ENCODE measurements at places on chromosomes 6 and 20.

GRCh38 chr6:52416629-52417151, 3.5 kb upstream of the EFHC1 start:
- no peak for DNase-seq

DNA sequence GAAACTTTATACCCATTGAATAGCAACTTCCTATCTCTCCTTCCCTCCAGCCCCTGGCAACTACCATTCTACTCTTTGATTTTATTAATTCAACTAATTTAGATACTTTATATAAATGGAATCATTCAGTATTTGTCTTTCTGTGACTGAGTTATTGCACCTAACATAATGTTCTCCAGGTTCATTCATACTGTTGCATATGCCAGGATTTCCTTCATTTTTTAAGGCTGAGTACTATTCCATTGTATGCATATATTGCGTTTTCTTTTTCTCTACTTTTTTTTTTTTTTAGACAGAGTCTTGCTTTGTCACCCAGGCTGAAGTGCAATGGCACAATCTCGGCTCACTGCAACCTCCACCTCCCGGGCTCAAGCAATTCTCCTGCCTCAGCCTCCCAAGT, 49.5 kb upstream of the BEND6 start:
- DNase-seq, result no peak

- DNase-seq, result no peak
Measured at GRCh38 chr6:82205930-82206392, 41.6 kb downstream of the IBTK start.

DNA sequence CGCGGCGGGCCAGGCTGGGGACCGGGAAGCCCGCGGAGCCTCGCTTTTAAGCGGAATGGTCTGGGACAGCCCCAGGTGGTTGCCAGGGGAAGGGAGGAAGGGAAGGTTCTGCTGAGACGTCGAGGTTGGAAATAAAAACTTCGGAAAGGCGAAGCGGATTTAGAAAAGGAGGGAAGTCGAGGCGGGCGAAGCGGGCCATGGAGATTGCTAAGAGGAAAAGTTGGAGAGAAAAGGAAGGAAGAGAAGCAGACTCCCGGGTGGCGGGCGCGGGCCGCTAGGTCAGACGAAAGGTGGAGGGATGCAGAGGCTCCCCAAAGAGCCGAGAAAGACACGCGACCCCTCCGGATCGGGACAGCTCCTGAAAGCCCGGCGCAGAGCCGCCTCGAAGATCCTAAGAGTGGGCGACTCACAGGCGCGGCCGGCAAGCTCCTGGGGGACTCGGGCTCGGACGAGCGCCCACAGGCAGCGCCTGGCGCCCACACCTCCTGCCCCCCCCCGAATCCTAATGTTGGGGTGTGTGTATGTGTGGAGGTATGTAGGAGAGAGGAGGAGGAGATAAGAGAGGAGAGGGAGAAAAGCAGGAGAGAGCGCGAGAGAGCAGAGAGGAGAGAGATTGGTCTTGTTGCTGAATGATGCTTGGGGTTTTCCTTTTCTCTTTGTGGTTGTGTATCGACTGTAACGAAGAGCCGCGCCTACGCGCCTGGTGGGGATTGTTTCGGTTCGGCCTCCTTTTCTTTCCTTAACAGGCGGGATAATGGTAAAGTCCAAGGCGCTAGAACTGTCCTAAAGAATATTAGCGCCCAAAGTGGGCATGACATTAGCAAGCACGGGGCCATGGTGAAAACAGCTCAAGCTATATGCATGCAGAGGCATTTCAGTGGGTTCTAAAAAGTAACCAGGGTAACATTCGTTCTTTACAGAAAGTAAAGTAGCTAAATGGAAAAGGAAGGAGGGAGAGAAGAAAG, 1.5 kb downstream of the TFAP2B start:
- DNase-seq, result no peak

- no peak for DNase-seq
Measured at GRCh38 chr6:24778121-24778520, 3.4 kb downstream of the GMNN start.

GRCh38 chr6:76876922-76877553, 586.3 kb downstream of the HTR1B start:
- no peak for DNase-seq

- peak; percentile 47 for DNase-seq
Measured at GRCh38 chr6:27374824-27375612, 13.5 kb upstream of the ZNF391 start.

DNA sequence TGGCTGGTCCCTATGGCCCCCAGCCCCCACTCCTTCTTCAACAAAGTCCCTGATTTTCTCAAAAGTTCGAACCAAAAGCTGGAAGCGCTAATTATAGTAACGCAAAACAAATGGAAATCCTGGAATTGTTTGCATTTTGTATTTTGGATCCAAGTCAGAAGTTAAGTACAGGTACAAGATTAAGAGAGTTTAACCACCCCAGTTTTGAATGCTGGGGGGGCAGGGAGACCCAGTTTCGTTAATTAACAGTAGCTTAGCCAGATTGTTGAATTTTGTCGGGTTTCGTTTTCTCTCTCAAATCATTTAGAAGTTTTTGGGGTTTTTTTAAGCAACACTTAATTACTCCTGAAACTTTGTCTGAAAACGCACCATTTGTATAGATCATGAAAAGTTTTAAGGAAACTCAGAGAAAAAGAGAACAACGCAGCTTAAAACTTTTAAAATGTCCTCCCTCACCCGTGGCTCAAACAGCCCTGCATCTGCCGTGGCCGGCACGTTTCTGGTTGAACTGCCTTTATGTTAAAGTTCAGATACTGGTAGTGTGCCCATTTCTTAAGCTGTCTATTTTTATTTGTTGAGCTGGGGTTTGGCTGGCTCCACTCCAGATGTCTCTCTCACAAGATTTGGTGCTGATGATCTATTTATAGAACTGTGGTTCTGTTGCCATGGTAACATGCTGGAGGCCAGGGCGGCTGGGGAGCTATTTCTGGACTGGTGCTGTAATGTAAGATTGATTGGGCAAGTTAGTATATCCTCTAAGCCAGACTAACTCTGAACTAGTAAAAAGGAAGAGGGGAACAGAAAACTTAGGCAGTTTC, 55.0 kb downstream of the GNAS start:
- peak; percentile 42 for DNase-seq

DNA sequence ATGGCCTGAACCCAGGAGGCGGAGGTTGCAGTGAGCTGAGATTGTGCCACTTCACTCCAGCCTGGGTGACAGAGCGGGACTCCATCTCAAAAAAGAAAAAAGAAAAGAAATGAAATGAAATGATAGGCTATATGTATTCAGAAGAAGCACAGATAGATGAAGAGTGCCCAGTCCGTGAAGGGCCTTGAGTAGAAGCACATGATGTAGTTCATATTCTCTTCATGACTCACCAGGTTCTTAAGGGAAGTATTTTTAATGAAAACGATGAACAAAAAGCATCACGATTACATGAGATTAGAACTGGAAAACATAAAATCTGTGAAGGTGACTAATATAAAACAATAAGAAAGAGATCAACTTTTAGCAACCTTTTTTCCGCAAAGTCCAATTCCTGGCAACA, 29.8 kb downstream of the TPD52L1 start:
- DNase-seq, result no peak

- DNase-seq, result no peak
Measured at GRCh38 chr6:20572288-20572687, 38.0 kb downstream of the CDKAL1 start.

- DNase-seq, result no peak
Measured at GRCh38 chr6:153959276-153959675, 79.8 kb upstream of the OPRM1 start.

GRCh38 chr20:41309817-41310216, 7.7 kb downstream of the ZHX3 start:
- DNase-seq, result no peak

DNA sequence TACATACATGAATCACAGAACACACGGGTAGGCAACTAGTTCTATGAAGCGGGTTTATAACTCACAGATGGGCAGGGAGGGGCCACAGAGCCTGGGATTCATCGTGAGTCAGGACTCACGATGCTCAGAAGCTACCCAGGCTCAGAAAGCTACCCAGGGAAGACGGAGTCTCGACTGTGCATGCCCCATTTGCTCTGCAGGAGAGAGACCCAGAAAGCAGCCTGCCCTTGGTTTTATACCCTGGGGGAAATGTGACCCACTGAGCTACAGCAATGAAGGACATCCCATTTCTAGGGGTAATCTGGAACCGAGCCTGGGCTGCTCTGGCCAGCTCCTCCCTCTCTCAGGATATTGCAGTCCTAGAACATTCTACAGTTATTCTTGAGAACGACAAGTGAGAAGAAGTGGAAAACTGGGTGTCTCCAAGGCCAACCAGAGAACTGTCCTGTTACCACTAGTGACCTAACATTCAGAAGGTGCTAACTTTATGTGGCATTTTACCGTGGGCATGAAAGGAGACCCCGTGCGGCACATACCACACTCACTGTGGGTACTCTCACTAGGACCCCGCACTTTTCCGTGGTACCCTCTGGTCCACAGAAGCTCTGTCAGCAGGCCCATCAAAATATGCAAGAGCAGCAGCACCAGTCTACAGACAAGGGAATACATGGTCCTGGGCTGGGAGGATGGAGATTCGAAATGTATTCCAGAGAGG, 201.9 kb upstream of the PMEPA1 start:
- DNase-seq, result no peak

GRCh38 chr6:157912326-157912725, 69.3 kb upstream of the SYNJ2 start:
- DNase-seq, result no peak

- no peak for DNase-seq
Measured at GRCh38 chr20:37219751-37220668, 40.7 kb upstream of the MROH8 start.

DNA sequence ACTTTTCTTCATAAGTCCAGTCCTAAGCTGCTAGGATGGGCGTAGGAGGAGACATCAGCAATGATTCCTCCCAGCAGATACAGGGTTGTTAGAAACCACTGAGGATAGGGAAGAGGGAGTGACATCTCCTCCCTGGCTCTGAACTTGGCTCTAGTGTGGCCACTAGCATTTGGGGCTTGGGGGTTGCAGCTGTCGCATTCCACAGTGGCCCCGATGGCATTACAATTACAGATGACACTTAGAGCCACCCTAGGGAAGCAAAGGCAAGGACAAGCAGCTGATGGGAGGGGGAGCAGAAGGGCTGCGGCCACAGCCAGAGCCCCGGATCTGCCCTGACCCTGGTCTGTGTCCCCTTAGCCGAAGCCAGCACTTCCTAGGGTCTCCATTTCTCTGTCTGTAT, 9.5 kb upstream of the CDKN1A start:
- DNase-seq, result no peak

- no peak for DNase-seq
Measured at GRCh38 chr6:19643287-19643686, 193.9 kb upstream of the ID4 start.

GRCh38 chr6:158222066-158222465, 53.9 kb downstream of the GTF2H5 start:
- no peak for DNase-seq

GRCh38 chr6:165034271-165034741, 275.1 kb downstream of the C6orf118 start:
- no peak for DNase-seq

GRCh38 chr6:166712286-166713228, 85.5 kb upstream of the RPS6KA2 start:
- no peak for DNase-seq

GRCh38 chr6:5085648-5086293, 630 bp downstream of the PPP1R3G start:
- no peak for DNase-seq

DNA sequence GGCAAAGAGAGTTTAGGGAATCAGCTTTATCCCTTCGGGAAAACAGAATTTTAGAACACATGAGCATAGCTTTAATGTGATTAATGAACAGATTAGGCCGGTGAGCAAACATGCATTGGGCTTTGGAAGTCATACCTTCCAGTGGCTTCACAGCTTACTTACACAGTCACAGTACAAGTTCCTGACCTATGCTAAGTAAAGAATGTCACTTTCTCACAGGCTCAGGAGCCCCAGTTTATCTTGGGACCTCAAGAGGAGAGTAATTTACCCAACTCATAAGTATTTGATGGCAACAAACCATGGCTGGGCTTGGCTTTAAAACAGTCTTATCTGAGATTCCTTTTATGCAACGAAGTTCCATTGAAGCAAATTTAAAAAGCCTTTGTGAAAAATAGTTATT, 195.9 kb downstream of the AKAP7 start:
- no peak for DNase-seq

DNA sequence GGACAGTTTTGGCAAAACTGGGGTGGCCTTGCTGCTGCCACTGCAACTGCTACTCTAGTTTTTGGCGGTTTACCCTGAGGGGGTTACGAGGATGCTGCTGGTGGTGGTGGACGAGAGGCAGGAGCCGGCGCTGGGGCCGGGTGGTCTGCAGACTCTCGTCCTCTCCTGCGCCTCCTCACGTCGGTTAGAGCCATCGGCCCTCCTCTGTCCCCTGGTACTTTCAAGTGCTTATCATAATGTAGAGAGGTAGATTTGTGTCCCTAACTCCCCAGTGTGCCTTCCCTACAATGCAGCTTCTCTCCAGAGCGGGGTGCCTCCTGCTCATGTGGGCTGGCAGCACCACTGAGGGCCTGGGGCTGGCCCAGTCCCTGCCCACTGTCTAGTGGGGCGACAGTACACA, 25.9 kb downstream of the PNLDC1 start:
- DNase-seq, result no peak

DNA sequence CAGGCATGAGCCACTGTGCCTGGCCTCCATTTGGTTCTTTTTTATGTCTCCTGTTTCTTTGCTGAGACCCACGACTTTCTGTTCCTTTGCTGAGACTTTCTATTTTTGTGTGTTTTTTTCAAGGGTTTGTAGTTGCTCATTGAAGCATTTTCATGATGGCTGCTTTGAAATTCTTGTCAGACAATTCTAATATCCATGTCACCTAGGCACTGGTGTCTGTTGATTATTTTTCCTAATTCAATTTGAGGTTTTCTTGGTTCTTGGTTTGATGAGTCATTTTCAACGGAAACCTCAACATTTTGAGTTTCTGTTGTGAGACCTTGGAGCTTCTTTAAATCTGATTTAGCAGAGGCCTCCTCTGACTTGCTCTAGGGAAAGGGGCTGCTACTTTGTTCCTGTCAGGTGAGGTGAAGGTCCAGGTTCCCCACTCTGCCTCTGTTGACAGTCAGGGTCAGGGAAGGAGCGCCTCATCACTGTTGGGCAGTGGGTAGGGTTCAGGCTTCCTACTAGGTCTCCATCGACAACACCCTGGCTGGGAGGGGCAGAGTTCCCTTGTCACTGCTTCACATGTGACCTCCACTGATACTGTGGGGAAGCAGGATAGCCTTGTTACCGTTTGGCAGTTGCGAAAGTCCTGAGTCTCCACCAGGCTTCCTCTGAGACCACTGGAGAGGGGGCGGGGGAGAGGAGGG, 67.2 kb upstream of the RNF24 start:
- DNase-seq, result peak; percentile 23

DNA sequence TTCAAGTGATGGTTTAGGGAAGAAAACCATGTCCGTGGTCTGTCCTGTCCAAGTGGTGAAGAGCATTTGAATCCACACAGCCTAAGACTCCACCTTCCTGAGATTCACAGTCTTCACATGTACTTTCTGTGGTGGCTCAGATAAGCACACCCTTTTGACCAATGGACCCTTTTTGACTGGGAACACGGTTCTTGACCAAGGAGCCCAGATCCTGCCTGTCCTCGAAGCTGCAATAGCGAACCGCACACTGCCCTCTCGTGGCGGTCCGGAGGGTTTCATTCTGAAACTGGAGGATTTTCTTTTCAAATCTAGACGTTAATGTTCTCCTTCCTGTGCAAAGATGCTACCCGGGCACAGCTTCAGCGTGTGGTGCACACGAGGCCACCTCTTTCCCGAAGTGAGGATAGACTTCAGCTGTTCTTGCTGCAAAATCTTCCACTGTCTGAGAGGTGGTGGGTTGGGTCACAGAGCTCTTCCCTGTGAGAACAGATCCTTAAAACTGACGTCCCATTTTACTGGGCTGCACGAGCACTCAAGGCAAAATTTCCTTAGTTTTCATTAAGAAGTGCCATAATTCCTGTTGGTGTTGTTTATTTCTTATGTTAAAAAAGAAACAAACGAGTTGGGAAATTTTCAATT, 90.5 kb downstream of the SYNJ2 start:
- DNase-seq, result peak; percentile 66
